HuH-7 (cell line): ENCODE measurements at places on chromosomes 13 and 19.

- DNase-seq = no peak
These were observed 21.6 kb downstream of the NLRP4 start for GRCh38 chr19:55857974-55858373.

- no peak for DNase-seq
These were observed 6.7 kb downstream of the SIGLEC6 start for GRCh38 chr19:51524666-51525264.

DNA sequence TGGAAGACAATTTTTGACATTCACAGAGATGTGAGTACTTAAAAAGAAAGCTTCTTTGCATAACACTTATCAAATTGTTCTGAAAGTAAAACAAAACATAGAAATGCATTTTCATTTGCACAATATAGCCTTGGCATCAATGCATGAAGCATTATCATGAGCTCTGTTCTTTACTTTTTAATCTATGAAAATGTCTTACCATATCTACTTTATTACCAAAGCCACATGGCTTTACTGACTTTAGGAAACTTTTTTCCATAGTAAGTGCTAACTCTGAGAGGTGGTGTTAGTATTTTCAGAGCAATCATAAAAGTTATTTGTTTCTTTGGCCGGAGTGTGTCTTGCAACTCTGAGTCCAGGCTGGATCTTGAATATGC lies 10.5 kb downstream of the TNFRSF19 start:
- no peak for DNase-seq

- no peak for DNase-seq
These were observed 198.4 kb downstream of the DLEU7 start for GRCh38 chr13:50645092-50645491.

DNA sequence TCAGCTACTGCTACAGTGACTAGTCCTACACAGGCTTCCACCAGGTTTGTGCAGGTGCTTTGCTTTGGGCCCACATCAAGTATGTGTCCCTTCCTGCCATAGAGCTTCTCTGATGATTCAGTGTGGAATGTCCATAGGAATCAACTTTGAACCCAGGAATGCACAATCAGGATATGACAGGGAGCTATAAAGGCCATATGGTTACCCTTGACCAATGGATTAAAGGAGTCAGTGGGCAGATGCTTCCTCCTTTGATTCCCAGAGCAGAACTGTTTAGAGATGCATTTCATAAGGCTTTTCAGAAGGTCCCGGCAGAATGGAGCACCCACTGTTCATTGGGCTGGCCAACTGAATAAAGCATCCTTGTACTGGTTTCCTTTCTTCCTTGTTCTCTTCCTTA lies 145.2 kb upstream of the WASF3 start:
- no peak for DNase-seq

GRCh38 chr13:65868884-65869283 lies 1361.3 kb downstream of the PCDH9 start:
- DNase-seq = no peak

DNA sequence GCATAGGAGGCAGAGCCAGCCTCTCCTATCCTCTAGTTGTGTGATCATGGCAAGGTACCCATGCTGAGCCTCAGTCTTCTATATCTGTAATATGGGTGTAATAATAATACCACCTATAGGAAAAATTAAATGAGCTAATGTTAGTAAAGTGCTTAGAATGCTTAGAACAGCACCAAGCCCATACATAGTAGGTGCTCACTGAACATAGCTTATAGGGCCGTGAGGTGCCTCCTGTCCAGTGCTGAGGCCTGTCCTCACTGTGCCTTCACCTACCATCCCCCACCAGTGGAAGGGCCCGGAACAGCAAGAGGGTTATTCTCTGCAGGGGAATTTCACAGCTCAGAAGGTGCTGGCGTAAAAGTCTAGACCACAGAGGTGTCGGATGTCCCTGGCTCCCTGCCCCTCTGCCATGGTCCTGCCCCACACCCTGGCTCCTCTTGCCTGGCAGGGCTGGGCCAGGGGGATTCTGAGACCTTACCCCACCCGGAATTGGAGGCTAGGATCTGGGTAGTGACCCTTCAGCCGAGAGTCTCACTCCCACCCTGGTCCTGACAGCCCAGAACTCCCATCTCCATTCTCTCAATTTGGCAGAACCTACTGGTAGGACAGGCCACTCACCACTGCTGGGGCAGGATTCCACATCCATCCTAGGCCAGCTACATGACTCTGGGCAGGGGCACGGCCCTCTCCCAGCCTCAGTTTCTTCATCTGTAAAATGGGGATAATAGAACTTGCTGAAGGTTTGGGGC lies 2.2 kb upstream of the SCN1B start:
- no peak for DNase-seq

DNA sequence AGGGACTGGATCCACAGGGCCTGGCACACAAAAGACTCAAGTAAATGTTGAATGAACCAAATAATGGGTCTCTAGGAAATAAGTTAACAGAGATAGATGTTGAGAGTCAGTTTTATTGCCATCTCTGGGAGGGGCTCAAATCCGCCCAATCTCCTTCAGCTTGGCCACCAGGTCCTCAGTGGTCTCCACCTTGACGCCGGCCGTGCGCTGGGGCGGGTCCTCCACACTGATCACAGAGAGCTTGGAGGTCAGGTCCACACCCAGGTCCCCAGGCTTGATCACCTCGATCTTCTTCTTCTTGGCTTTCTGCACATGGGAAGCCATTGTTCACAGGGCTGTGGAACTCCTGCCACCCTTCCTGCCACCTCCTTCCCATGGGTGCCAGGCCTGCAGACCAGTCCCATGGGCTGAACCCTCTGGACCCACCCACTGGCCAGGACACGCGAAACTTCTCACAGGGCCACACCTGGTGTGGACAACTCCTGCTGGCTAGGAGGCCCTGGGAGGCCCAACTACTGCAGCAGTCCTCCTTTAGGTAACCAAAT lies 3.2 kb upstream of the VSIG10L start:
- DNase-seq = no peak
